ENCODE measurements at places on chromosomes 2 and 18.

DNA sequence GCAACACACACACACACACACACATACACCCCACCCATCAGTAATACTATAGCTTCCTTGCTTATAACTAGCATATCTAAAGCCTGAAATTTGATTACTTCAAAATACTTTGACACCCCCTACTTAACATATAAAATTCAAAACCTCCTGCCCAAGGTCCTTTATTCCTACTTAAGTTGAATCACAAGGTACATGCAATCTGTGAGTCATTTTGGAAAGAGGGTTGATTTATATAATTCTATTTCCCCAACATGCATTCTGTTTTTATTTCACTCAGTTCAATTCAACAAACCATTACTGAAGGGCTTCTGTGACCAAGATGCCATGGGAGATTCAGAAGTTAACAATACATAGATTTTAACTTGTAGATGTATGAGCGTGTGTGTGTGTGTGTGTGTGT lies 420.7 kb downstream of the METTL4 start:
- DNase-seq: peak; percentile 18

GRCh38 chr18:10336749-10337350 lies 117.6 kb upstream of the APCDD1 start:
- no peak for DNase-seq

GRCh38 chr2:121860033-121860757 lies 104.7 kb downstream of the TSN start:
- DNase-seq: peak; percentile 5

DNA sequence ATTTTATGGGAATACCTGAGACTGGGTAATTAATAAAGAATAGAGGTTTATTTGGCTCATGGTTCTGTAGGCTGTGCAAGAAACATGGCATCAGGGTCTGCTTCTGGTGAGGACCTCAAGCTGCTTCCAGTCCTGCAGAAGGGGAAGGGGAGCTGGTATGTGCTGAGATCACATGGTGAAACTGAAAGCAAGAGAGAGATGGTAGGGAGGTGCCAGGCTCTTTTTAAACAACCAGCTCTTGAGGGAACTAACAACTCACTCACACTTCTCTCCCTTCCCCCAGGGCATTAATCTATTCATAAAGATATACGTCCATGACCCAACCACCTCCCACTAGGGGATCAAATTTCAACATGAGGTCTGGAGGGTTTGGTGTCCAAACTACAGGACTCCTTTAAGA lies 40.1 kb downstream of the AGPS start:
- DNase-seq: no peak

GRCh38 chr2:45851111-45851510 lies 199.6 kb downstream of the PRKCE start:
- DNase-seq: no peak

- DNase-seq: no peak
Observed at GRCh38 chr18:21714474-21714873, 9.9 kb upstream of the ABHD3 start.

DNA sequence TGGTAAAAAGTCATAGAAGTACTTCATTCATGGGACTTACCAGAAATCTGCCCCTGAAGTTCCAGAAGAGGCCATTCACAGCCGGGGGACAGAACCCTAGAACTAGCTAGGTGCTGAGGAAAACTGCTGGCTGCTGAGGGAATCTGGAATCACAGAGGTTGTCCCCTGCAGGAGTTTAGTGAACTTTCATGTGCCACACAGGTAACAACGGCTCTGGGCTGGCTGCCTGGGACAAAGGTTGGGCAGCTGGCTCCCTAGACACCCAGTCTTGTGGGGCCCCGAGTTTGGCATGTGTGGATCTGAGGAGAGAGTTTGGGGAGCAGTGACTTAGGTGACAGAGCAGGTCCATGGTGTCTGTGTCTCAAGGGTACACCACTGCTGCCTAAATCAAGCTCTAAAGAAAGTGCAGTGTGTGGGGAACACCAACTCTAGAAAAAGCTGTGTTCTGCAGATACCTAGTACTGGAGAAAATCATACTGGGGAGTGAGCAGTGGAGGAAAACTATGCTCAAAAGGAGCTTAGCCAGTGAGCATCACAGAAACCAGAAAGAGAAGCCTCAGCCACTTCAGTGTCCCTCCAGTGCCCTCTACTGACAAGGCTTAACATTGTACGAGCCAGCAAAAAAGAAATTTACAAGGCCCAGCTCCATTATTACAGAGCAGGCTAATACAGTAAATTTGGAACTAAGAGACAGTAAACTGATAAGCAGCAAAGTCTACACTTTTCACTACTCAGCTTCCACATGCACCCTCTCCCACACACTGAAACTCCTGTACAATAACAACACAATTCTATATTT lies 15.2 kb downstream of the GALNT3 start:
- DNase-seq: no peak

DNA sequence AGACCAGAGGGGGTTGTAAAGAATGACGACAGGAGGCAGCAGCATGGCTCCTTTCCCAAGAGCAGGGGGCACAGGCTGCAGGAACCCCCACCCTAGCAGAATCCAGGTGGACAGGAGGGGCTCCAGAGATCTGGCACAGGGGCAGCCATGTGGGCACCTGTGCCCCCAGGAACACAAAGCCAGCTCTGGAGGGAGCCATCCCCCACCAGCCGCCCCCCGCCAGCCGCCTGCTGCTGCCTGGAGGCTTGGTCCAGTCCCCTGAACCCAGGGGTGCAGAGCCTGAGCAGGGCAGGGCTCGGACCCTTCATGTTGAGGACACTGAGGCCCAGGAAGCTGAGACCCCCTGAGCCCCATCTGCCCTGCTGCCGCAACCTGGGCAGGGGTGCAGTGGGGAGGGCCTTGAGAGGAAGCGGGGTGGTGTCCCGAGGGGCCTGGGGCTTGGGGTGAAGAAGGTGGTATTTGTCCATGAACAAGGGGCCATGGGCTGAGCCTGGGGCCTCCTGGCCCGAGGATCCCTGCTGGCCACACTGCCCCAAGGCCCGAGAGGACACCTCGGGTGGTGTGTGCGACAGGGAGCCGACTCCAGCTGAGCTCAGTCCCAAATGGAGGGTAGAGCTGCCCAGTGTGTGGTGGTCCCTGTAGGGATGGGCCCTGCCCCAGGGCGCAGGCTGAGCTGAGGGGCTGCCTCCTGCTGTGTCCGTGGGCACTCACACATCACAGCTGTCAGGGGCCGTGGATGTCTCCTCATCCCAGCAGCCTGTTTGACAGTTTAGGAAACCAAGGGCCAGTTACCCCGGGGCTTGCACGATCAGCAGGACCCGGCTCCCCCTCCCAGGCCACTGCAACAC lies 39.8 kb upstream of the SNED1 start:
- no peak for DNase-seq

Measured in fibroblast of the conjunctiva (primary cell).